ENCODE measurements at places on chromosomes 11 and 22.

DNA sequence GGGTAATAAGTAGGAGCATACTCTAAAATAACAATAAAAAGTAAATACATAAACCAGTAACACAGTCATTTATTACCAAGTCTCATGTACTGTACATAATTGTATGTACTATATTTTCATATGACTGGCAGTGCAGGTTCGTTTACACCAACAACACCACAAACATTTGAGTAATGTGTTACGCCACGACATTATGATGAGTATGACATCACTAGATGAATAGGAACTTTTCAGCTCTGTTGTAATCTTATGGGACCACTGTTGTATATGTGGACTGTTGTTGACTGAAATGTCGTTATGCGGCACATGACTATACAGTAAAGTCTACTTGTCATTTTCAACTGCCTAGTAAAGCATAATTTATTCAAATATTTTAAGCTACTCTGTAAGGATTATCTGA is 18.6 kb downstream of the KIF18A start:
- no peak for DNase-seq

- peak; percentile 4 for DNase-seq
These were observed 62.7 kb upstream of the NECTIN1 start for GRCh38 chr11:119791701-119792151.

- no peak for DNase-seq
These were observed 710.9 kb upstream of the FAT3 start for GRCh38 chr11:91513734-91514133.

DNA sequence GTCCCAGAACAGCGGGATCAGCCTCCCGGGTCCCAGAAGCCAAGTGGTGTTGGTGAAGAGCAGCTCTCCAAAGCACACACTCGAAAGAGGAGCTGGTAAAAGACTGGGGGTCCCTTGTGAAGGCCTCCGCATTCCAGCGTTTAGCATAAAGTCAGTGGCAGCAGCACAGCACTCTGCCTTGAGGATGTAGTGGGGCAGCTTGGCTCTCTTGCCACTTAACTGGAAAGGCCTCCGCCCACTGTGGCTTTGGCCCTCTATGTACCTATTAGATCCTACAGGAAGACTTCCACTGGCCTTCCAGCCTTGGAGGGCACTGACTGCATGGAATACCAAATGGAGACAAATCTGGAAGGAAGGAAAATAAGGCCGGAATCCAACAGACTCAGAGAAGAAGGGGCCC is 1455.3 kb downstream of the BRD1 start:
- no peak for DNase-seq

DNA sequence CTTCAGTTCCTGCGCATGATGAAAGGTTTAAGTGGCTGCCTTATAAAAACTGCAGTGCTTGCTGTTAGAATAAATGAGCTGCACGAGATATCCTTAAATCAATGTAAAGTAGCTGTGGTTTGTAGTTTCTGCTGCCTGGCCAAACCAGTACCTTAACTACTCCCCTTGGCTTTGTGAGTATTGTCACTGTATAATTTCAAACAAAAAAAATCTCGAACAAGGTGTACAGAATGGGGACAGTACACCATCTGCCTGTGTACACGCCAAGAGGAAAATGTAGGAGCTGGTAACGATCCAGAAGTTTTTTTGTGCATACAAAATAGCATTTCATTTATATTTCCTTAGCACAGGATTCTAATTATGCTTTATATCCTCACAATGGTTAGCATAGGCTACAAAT is 20.6 kb upstream of the NDUFC2 start:
- no peak for DNase-seq

DNA sequence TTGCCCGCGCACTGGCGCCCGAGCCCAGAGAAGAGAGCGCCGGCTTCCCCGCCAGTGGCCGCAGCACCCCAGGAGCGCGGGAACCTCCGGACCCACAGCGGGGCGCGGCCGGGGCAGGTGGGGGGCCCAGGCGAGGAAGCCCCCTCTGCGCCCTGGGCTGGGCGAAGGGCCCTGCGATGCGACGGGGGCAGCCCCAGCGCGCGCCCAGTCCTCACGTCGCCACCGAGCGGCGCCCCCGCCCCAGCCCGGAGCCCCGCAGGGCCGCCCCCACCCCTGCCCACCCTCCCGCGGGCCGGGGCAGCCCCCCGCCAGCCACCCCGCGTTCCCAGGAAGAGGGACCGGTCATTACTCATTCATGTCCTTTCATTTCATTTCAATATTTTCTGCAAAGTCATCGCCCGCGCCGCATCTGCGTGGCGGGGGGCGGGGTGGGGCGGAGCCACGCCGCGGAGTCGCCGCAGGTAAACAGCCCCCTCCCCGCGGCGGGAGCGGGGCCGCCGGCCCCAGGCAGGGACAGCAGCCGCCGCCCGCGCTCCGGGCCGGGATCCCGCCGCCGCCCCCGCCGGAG is 673 bp upstream of the PANX2 start:
- no peak for DNase-seq

- DNase-seq: no peak
These were observed 10.1 kb downstream of the CHID1 start for GRCh38 chr11:900545-900944.

DNA sequence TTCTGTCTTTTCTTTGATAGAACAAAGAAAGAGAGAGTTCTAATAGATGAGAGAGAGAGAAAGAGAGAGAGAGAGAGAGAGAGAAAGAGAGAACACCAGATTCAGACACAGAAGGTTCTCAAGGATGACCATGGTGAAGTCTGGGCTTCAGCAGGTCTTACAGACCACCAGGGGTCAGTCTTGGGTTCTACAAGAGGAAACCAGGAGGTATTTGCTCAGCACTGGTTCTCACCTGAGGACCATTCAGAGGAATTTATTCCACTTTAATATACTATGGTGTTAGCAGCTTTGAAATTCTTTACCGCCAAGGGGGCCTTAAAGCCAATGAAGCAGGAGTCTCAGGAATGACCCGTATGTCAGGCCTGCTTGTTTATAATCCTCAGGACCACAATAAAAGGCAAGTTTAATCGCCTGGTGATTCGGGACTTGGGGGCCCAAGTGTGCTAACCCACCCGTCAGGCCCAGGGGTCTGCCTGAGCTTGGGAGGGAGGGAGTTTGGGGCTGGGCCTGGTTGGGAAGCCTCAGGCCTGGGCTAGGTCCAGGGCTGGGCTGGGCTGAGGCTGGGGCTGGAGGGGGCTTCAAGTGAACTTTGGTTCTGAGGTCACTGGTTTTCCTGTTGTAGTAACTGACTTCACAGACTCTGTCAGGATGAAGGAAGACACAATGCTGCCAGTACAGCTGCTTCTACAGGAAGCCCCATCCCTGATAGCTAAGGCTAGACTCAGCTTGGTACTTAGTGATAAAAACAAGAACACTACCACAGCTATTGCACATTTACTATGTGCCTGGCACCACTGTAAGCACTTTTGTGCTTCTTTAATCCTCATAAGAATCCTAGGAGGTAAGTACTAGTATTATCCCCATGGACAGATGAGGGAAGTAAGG is 179.2 kb upstream of the ZBED5 start:
- peak; percentile 29 for DNase-seq

DNA sequence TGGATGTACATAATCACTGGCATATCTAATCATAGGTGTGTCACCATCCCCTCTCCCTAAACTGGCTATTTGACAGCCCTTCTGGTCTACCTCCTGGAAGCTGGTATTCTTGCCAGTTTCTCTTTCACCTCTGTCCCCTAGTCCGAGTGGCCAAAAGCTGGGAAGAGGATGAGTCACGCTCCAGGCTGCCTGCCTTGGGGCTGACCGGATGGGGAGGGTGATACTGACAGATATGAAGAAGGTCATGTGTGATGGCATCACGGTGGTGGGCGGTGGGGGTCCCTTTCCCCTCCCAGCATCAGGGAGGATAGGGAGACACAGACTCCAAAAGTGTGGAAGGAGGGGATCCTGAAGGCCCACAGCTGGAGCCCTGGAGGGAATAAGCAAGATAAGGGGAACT is 4.8 kb downstream of the OAF start:
- peak; percentile 68 for DNase-seq

DNA sequence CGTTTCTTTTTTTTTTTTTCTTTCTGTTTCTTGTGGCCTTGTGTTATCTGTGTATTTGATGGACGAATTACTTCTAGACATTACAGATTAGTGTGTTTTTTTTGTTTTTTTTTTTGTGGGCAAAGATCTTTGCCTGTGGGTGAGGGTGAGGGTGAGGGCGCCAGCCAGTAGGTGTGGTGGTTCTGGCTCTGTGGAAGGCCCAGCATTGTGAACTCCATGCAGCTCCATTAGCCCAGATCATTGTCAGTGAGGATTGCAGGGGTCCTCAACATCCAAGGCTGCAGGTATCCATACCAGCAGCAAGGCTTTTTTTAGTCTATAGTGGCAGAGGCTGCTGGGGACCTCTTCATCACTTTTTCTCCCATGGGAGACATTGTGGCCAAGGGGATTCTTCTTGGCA is 13.7 kb downstream of the BIRC2 start:
- no peak for DNase-seq

DNA sequence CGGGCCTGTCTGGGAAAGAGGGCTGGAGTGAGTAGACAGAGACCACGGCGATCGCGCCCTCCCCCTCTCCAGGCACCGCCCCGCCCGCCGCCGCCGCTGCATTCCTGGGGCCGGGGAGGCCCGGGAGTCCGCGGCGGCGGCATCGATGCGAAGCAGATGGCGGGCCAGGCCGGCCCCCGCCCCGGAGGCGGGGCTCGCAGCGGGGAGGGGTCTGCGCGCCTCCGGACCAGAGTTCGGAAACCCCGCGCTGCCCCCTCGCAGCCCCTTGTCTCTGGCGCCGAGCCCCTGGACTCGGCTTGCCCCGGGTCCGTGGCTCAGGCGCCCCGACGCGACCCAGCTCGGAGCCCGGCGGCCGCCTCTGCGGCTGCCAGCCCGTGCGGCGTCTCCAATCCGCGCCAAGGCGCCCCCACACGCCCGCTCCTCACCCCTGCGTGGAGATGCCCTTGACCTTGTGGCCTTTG is 1.3 kb downstream of the SCARF2 start:
- no peak for DNase-seq

GRCh38 chr11:66958232-66958955 is at the start of gene PC:
TSS of gene PC (minus strand) at chr11:66958383. CDS start at chr11:66872159, 86,224 bp downstream.
- peak; percentile 100 for DNase-seq

DNA sequence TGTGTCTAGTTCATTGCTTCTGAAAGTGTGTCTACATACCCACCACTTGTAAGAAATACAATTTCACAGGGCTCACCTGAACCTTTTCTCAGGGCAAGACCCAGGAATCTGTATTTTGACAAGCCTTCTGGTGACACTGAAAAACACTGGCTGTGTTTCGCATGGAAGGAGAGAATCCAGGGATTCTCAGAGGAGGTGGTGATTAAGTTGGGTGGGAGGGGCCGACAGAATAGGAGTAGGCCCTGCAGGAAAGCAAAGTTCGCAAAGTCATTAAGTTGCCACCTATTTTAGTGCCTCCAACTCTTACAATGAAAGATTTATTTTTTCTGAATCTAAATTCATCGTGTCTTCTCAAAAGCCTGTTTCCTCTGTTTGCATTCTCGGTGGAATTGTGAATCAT is 186.8 kb downstream of the FAT3 start:
- DNase-seq: no peak

GRCh38 chr22:21734540-21735199 is 924 bp downstream of the YPEL1 start:
- no peak for DNase-seq

DNA sequence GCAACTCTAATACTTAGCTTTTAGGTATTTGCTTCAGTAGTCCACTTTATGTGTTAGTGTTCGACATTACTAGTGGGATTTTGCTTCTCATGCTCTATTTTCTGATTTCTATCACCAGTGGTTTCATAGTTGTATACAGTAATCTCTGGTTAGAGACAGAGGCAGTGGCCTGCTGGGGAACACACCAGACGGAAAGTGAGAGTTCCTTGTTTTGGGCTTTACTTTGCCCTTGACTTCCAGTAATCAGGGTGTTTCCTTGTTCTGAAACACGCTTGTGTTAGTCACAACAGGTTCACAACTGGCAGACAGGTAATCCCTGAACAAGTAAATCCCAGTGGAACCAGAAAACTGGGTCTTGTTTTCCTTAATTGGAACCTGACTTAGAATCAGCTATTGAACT is 56.0 kb downstream of the PACS1 start:
- DNase-seq: no peak

GRCh38 chr22:44045145-44045544 is 21.0 kb downstream of the PARVB start:
- DNase-seq: peak; percentile 28

- DNase-seq: no peak
These were observed 9.6 kb downstream of the FGF4 start for GRCh38 chr11:69765498-69765995.

DNA sequence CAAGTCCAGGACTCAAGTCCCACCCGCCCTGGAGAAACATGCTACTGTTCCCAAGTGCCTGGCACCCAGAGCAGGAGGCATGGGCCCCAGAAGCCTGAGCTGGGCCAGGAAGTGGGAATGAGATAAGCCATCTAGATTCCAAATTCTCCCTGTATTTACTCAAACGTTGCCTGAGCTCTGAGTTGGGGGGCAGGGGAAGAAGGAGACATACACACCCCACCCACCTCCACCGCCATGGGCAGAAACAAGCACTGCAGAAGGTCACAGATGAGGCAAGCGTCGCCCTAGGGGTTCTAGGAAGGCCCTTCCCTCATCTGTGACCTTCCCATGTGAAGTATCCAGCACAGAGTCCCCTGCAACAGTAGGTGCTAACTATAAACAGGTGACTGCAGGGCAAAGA is 54.0 kb downstream of the PLEKHA7 start:
- DNase-seq: no peak

DNA sequence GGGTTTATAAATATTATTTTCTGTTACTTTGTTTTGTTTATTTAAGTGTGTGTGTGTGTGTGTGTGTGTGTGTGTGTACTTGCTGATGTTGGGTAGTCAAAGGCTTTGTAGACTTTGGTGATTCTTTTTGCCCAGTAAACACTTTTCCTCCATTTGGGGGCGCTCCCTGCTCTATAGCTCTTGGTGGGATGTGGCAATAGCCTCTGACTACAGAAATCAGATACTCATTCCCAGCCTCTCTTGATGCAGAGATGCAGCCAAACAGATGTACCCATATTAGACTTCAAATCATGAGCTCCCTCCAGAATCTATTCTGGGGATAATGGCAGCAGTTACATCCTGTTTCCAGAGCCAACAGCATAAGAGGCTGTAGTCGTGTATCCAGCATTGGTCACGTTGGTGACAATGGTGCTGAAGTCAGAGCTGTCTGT is 33.4 kb upstream of the APOL5 start:
- peak; percentile 20 for DNase-seq
